ENCODE measurements at places on chromosomes 1 and 21. TPM values are rescaled to one million over a fixed set of nuclear protein-coding genes. Genes with fewer than 3 reads are reported as not detected.

- DNase-seq = no peak
Observed at GRCh38 chr1:26384076-26384475, 11.5 kb upstream of the ZNF683 start.

- DNase-seq = peak; percentile 7
Observed at GRCh38 chr1:85628791-85629531, 48.4 kb downstream of the CCN1 start.

The ERO1B gene
- total RNA-seq = 5.0 TPM

GRCh38 chr1:244335456-244335855 lies 116.3 kb downstream of the ADSS2 start:
- no peak for DNase-seq

The OR2W3 gene
- total RNA-seq = 0.31 TPM

The FCER1A gene
- not detected for total RNA-seq

DNA sequence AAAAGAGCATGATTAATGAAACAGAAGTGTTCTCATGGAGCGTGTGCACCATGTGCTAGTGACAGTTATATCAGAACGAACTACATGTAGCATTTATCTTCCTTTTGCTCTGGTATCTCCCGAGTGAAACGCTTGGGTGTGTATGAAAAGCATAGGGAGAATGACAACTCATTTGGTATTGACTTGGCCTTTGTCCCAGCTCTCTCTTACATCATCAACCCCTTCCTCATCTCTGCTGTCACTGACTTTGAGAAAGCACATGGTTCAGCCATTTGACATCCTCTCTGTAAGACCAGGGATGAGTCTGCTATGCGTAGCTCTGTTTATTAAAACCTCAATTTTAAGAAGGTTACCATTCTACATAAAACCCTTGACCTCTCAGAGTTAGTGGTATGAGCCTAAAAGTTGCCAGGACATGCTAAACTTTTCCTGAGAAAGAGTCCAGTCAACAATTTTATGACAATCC lies 201.0 kb downstream of the NRIP1 start:
- no peak for DNase-seq

The ETV3L gene
- not detected for total RNA-seq

DNA sequence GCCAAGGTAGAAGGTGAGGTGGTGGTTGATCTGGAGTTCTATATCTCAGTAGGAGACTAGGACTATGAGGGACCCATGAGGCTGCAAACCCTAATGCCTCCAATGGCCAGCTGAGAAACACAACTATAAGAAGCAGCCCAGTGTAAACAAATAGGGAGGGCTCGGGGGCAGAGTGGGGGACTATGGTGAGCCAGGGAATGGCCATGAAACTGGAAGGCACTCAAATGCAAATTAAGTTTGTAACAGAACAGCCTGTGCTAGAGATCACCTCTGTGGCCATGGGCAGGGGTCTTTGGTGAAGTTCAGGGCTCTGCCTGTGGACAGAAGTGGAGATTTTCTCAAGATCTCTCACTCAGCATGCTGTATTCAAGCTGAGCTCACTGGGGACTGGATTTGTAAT lies 187.1 kb downstream of the GRIK3 start:
- DNase-seq = no peak

DNA sequence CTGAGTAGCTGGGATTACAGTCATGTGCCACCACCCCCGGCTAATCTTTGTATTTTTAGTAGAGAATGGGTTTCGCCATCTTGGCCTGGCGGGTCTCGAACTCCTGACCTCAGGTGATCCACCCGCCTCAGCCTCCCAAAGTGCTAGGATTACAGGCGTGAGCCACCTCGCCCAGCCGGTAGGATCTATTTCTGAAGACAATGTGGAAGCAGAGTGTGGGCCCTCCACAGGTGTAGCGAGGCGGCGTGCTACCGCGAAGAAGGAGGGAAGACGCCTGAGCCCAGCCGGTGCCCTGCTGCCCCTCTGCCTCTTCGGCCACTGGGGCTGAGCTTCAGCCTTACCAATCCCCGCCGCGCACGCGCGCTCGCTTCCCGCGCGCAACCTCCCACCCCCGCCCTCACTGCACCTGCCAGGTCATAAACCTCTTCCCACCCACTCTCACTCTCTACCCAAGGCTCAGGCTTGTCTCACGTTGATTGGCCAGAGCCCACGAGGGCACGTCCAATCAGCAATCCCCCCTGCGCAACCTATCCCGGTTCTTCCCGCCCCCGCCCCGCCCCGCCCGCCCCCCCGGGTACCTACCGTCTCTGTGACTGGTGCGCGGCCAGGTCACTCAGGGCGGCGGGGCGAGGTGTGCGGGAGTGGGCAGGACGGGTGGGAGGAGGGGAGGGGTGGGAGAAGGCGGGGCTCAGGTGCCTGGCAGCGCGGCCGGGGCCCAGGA lies 409 bp upstream of the HOOK1 start:
- DNase-seq = peak; percentile 95

GRCh38 chr1:85605484-85606413 lies 25.2 kb downstream of the CCN1 start:
- no peak for DNase-seq

The GART gene
- total RNA-seq = 68.3 TPM

The MACF1 gene
- total RNA-seq = 1,160 TPM

All from upper lobe of left lung (tissue), 6 donors.